HCEC 1CT (cell line): ENCODE measurements at places on chromosomes 11 and 22.

GRCh38 chr22:48431014-48431413 lies 1396.7 kb downstream of the BRD1 start:
- no peak for DNase-seq

GRCh38 chr11:65662247-65662798 lies 393 bp downstream of the RELA start:
- no peak for DNase-seq

DNA sequence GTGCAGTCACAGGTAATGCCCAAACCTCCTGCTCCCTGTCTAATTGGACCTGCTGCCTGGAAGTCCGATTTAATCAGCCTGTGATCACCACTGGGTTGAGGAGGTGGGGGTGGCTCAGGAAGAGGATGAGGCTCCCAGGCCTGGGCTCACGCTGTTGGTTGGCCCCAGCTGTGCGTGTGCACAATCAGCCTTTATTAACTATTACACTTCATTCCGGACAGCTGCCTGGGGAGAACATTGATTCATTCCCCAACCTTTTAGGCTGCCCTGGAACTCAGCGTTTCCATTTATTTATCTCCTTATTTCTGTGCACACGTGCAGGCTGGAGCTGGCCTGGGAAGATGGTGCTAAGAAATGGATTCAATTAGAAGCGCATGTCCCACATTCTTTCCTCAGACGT lies 123.4 kb downstream of the DSCAML1 start:
- no peak for DNase-seq

- DNase-seq, result peak; percentile 42
Measured at GRCh38 chr11:57597916-57598830, 688 bp downstream of the SERPING1 start.

- no peak for DNase-seq
Measured at GRCh38 chr11:113349528-113349927, 35.1 kb downstream of the TTC12 start.

DNA sequence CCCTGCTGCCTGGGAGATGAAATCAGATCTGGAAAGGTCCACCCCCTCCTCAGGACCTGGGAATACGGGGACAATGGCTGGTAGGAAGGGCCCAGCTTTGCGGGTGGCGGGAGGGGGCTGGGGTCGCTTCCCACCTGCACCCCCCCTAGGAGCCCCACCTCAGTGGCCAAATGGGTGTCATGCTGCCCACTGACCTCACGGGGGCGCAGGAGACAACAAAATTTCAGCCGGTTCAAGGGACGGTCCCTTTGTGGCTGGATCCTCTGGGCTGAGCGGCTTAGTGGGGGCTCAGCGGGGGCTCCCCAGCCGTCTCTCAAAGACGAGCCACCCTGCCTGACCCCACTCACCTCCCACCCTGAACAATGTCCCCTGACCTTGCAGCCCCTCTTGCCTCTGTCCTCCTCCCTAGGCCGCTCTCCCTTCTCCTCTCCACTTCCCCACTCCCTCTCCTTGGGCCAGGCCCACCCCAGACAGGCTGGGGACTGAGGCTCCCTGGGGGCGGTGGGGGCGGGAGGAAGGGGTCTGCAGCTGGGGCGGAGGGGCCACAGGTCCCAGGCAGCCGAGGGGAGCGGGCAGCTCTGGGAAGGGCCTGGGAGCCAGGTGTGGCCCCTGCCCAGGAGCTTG lies 39.3 kb upstream of the H19 start:
- DNase-seq, result no peak

DNA sequence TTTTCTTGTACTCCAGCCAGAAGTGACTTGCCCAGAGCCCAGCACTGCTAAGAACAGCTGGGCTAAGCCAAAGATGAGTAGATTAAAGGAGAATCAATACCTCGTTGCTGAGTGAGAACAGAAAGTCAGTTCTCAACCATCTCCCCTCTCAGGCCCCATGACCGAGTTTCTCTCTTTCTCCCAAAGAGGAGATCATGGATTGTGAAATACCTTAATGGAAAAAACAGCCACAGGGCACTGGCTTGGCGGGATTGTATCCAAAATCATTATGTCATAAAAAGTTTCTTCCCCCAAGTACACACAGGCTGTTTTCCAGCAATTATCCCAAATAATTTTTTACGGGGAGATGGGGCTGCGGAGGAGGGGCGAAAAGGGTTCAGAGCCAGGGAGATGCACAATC lies 111.8 kb upstream of the TMEM45B start:
- DNase-seq, result no peak

DNA sequence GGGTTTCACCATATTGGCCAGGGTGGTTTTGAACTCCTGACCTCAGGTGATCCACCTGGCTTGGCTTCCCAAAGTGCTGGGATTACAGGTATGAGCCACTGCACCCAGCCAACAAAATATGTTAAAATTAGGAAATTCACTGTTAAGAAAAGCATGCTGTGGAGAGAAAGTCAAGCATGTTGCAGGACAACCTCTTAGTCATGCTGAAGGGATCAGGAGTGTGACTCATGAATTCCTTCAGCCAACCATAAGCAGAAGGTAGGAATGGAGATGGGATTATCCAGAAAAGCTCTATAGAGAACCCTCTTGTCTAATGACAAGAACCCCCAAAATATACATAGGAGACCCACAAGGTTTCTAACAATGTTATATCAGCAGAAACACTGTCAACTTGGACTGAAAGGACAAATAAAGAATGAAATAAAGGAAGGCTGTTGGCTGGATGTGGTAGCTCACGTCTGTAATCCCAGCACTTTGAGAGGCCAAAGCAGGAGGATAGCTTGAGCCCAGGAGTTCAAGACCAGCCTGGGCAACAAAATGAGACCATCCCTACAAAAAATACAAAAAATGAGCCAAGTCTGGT lies 16.0 kb downstream of the MRTFA start:
- DNase-seq, result peak; percentile 82

GRCh38 chr11:70871881-70872280 lies 380.5 kb downstream of the SHANK2 start:
- peak; percentile 10 for DNase-seq

- no peak for DNase-seq
Measured at GRCh38 chr22:47276450-47276820, 514.0 kb downstream of the TBC1D22A start.

DNA sequence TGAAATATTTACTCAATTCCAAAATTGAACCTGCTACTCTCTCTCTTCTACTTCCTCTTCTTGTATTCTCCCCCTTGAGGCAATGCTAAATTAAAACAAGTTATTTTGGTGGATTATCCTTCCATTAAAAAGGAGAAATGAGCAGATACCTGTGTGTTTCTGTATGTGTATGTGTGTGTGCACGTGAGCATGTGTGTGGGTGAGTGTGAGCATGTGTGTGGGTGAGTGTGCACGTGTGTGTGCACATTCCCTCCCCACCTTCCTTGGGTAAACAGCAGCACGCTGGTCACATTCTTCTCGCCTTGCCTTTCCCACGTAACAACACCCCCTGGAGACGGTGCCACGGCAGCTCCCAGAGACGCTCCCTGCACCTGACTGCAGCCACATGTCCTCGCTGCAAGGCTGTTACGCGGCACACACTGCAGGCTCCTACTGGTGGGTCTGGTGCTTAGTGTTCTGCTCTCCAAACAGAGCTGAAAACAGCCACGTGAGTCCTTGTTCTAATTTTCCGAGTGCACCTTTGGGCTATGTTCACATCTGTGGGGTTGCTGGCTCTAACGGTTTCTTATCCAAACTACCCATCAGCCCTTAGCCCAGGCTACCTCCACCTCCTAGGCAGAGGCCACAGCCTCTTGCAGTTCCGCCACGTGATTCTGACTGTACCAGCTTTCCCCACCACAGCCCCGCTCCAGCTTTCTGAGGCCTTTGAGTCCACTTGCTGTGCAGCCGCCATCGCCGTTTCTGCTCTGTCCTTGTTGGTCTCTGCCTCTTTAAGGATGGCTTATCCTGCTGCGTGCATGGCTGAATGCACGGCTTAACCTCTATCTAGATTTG lies 123.4 kb downstream of the CTTN start:
- DNase-seq, result no peak

GRCh38 chr11:27347359-27348339 lies 15.4 kb downstream of the CCDC34 start:
- no peak for DNase-seq

DNA sequence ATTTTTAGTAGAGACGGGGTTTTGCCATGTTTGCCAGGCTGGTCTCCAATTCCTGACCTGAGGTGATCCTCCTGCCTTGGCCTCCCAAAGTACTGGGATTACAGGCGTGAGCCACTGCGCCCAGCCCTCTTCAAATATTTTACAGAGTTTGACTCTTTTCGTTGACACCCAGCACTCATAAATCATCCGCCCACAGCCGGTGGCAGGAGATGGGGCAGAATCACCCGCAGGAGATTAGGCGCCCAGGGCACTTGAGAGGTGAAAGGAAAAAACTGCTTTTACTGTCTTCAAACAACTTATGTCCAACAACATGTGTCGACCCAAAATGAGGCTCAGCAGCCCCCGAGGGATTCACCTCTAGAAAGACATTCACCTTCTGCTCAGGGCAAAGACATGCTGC lies 56.9 kb downstream of the OSBP2 start:
- DNase-seq, result no peak

DNA sequence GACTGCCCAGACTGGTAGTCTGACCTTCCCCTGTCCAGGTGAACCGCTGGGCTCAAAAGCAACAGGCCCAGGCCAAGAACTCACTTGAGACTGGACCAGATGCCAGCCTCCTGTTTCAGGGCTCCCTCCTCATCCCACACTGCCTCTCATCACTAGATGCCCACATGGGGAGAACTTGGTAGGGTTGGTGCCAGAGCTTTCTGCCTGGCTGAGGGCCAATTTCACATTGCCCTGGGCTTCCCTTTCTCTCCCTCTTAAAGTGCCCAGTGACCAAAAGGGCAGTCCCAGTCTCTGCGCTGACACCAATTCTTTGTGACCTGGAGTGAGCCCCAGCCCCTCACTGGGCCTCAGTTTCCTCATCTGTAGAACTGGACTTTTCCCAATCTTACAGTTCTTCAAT lies 41.7 kb downstream of the C11orf58 start:
- no peak for DNase-seq

- peak; percentile 60 for DNase-seq
Measured at GRCh38 chr11:72831521-72832300, 17.5 kb downstream of the ATG16L2 start.

DNA sequence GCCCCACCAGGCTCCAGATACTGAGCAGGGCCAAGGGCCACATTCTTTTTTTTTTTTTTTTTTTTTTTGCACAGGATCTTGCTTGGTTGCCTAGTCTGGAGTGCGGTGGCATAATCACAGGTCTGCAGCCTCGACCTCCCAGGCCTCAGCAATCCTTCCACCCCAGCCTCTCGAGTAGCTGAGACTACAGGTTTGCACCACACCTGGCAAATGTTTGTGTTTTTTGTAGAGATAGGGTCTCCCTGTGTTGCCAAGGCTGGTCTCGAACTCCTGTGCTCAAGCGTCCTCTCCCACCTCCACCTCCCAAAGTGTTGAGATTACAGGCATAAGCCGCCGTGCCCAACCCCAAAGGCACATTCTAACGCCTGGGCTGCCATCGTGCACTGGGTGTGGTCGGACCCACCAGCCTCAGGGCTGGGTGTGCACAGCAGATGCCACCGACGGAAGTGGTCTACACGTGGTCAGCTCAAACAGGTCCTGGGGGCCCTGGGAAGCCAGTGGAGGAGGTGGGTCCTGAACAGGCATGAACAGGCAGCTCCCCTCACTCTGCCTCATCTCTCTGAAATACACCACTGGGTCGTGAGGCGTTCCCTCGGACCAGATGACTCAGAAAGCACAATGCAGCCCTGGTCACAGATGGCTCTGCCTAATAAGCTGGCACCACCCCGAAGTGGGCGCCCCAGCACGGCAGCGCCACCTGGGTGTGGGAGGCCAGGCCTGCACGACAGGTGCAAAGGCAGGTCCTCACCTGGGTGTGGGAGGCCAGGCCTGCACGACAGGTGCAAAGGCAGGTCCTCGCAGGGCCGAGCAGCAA lies 5.1 kb upstream of the B4GALNT4 start:
- DNase-seq, result peak; percentile 17
